ENCODE measurements at places on chromosomes 4 and X.
A peak's percentile ranks its signal among the peaks of the same experiment; 100 is the strongest.

- DNase-seq, result no peak
These were observed 3.8 kb upstream of the CENPC start for GRCh38 chr4:67549123-67549522.

DNA sequence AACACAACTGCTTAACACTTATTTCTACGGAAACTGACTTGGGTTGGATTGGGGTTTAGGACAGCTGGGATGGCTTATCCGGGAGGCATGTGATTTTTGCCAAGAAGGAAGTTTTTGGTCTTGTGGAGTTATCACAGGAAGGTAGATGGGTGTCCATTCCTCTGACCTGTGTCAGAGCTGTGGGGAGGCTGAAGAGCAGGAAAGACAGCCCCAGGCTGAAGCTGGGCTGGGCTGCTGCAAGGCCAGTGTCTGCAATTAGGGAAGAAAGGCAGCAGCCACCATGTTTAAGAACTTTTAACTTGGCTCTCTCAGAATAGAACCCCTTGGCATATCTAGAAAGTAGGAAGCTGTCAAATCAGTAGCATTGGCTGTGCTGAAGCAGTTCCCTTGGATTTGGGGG is 42.3 kb downstream of the CCNG2 start:
- no peak for DNase-seq

GRCh38 chr4:1726146-1726934 is 5.0 kb downstream of the TACC3 start:
- DNase-seq, result peak; percentile 76

GRCh38 chr4:139761461-139761860 is 95.8 kb downstream of the MGST2 start:
- DNase-seq, result no peak

GRCh38 chr4:7852568-7853185 is 87.0 kb downstream of the AFAP1 start:
- DNase-seq, result no peak

DNA sequence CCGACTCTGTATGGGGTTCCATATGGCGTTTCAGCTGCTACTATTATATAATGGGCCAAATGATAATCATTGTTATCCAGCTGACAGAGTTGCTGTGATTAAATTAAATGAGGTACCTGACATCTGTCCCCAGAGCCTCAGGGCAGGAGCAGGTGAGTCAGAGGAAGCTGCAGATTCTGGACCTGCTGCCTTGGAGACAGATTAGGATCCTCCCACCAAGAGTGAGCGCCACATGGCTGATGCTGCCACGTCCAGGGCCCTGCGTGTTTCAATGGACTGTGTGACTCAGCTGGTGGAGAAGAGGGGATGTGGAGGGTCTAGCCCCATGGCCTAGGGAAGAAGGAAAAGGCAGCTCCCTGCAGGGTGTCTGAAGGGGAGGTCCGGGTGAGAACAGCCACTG is 28.3 kb upstream of the UXT start:
- no peak for DNase-seq

GRCh38 chr4:5133933-5134594 is 82.8 kb downstream of the STK32B start:
- no peak for DNase-seq

GRCh38 chr4:168923526-168924194 is 86.4 kb downstream of the CBR4 start:
- peak; percentile 15 for DNase-seq

Data from stimulated activated CD8-positive, alpha-beta memory T cell treated with anti-CD3 and anti-CD28 coated beads, Interleukin-7, amount 100 ng/mL, for 1 hour (primary cell).